ENCODE measurements at places on chromosomes 5 and 9.
A peak's percentile ranks its signal among the peaks of the same experiment; 100 is the strongest.

DNA sequence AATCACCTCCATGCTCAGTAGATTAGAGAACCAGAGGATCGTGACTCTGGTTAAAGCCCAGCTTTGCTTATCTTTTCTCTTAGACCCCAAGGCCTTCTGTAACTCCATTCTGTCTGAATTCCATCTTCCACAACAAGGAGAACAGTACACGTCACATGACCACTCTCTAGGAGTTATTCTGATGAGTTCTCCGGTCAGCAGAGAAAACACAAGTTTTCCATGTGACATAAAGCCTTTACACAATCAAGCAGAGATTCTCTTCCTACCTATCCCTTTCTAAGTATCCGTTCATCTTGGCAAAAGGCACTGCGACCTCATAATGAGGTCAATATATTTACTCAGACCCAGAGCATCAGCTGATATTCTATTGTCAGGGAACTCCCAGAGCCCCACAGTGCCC, 112.3 kb downstream of the TRPM6 start:
- DNase-seq, result no peak

GRCh38 chr5:74173241-74173640, 467.3 kb downstream of the ENC1 start:
- DNase-seq, result no peak

DNA sequence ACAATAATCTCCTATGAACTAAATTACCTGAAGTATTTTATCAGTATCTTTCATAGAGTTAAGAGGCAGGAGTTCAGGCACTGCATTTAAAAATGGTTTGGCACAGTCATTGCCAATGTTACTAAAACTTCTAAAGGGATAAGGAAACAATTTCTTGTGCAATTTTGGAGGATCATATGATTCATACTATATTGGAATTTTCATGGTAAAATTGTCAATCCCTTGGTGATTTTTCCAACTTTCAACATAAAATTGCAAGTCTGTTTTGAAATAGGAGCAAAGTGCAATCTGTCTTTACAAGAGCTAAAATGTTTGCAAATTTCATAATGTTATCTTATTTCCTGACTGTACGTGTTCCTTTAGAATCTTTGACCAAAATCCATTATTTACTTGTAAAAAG, 211.1 kb downstream of the DMRTA1 start:
- DNase-seq, result no peak

DNA sequence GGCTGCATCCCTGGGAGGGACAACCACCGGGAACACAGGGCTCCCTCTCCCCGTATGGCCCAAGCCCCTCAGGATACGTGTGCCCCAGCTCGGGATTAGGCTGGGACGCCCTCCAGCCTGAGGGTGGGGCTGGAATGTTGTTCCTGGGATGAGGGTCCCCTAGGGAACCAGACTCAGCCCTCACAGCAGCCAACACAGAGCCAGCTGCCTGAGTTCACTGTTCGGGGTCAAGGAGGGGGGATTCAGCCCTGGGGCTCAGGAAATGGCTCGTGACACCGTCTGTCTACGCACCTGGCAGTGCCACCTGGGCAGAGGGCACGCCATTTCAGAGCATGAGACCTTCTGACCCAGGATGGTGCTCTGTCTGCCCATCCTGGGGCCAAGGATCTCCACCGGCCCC, 8.9 kb downstream of the RNF44 start:
- DNase-seq, result no peak

- DNase-seq, result no peak
Observed at GRCh38 chr5:139232147-139232724, 34.1 kb upstream of the SIL1 start.

GRCh38 chr9:2385746-2386145, 235.8 kb upstream of the VLDLR start:
- no peak for DNase-seq

DNA sequence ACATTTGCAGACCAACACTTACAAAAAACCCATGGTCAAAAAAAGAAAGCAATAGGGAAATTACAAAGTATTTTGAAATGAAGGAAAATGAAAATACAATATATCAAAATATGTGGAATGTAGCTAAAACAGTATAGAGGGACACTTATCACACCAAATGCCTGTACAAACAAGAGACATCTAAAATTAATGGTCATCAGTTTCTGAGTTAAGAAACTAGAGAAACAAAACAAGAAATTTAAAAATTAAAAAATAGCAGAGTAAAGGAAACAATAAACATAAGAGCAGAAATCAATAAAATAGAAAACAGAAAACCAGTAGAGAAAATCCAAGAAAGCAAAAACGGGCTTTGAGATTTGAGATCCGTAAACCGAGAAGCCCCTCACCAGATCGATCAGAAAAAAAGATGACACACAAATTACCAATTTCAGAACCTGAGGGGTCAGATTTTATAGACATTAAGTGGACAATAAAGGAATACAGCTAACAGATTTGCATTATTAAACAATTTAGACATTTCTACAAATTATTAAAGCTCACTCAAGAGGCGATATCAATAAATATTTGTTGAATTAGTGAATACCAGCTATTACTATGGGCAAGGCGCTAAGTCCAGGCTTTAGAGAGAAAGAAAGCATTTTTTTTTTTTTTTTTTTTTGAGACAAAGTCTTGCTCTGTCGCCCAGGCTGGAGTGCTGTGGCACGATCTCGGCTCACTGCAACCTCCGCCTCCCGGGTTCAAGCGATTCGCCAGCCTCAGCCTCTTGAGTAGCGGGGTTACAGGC, 1.0 kb upstream of the TENT2 start:
- no peak for DNase-seq

GRCh38 chr5:66843065-66843464, 246.9 kb downstream of the MAST4 start:
- DNase-seq, result no peak

GRCh38 chr9:90287567-90288274, 354.9 kb downstream of the DIRAS2 start:
- peak; percentile 51 for DNase-seq

DNA sequence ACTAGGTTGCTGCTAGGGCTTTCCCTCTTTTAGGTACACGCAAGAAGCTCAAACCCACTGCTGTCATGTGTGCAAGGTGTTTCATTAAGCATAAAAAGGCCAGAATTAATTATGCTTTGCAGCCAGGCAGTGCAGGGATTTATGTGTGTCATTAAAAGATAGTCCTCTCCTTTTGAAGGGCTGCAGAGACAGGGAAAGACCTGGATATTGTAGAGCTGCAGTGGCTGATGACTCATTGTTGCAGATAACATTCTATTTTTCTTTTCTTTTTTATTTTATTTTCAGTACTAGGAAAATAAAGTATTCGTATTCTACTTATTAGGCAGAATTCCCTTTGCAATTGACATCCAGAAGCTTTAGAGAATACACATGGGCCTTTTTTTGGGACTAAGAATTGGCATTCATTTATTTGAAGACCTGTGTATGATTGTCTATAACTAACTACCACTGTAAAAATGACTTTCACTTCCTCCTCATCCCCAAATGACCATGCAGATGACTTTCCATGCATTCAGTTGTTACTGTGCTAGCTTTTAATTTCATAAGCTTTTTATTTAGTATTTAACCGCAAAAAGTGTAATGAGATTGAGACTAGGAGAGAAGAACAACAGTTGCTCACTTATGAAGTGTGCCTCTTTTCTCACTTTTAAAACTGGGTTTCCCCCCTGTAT, 113.0 kb downstream of the PAM start:
- no peak for DNase-seq

DNA sequence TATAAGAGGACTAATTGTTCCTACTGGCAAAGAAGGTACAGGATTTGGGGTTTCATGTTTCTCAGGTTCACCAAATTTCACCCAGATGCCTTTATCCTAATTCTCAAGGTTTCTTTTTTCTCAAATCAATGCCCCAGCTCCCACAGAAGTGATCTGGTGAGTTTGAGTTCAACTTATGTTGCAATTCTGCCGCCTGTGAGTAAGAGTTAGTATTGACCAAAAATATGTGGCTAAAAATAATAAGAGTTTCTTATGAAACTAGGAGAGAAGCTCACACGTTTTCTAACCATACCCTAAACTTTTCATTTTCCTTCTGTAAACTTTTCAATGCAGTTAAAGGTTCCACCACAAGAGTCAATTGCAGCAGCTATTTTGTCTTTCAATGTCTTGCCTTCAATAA, 15.1 kb downstream of the SLCO6A1 start:
- DNase-seq, result no peak

- no peak for DNase-seq
Observed at GRCh38 chr9:77218612-77219011, 41.3 kb downstream of the VPS13A start.

GRCh38 chr9:34869390-34869789, 88.7 kb upstream of the PHF24 start:
- no peak for DNase-seq

- DNase-seq, result no peak
Observed at GRCh38 chr9:99039505-99040182, 65.3 kb upstream of the TGFBR1 start.

GRCh38 chr9:100554935-100555401, 22.9 kb upstream of the CAVIN4 start:
- DNase-seq, result no peak

All from GM06990 (cell line).